ENCODE measurements at places on chromosomes 1 and 21. TPM values are rescaled to one million over a fixed set of nuclear protein-coding genes. Genes with fewer than 3 reads are reported as not detected.

The SORT1 gene
- total RNA-seq, result 183 TPM

DNA sequence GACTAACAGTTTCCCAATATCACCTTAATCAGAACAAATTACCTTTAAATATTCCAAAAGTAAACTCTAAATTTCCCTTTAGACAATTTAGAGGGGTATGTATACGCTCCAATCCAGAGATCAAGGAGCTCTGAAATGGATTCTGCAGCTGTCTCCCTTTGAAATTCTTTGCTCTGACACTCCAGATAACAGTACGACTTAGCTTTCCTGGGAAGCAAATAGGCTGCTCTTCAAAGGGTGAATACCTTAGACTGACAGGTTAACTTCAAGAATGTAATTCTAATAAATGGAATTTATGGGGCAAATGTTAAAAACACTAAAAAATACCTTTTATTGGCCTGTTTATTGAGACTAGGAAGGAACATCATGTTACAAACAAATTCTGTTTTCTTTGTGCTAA lies 357.2 kb downstream of the USP25 start:
- no peak for DNase-seq

- DNase-seq, result no peak
Measured at GRCh38 chr1:13605159-13605558, 21.5 kb downstream of the PDPN start.

DNA sequence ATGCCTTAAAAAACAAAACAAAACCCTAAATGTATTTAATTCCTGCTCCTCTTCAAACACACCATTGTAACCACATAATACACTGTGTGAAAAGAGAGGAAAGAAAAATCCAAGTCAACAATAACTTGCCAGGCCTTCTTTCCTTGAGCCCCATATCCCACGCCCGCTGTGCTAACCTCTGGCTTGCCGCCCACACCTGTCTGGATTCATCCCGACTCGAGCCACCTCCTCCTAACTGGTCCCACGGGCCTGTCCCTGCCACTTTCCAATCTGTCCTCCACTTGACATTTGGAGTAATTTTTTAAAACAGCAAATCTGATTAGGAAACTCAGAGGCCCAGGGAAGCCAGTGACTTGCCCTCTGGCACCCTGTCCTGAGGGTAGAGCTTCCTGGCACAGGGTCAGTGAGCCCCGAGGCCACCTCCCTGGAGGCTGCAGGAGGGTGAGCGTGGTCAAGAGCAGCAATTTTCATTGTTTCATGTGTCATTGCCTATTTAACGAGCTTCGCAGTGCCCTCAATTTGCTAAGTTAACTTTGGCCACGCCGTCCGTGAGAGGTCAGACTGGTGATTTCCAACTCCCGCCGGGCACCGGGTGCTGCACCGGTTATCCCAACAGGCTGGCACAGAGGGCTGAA lies 54.1 kb downstream of the B3GALT5 start:
- DNase-seq, result peak; percentile 56

- DNase-seq, result no peak
Measured at GRCh38 chr1:203149188-203149840, 21.8 kb downstream of the ADORA1 start.

Data from upper lobe of right lung (tissue), 1 donor.